ENCODE measurements at places on chromosomes 1 and 21.

DNA sequence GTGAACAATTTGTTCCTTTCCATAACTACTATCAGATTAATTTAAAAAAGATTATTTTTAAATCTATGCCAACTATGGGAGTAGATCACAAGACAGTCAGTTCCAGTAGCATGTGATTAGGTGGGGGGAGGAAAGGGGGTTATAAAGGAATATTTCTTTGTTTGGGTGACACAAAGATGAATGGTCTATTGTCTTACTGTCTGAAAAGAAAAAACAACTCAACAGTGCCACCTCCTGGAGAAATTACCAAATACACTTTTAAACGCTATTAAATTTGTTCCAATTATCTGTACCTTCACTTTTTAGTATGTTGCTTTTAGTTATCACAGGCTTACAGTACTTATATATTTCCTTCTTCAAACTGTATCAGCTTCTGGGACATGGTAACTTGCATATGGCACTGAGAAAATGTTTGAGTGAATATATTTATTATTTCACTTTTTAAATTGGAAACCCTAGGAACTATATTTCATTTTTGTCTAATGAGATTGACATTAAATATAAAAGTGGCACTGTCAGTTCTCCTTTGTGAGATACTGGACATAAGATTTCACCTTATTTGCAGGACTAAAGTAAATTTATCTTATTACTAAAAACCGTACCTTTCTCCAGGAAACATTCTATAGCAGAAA lies 1.7 kb upstream of the SORT1 start:
- no peak for DNase-seq

GRCh38 chr1:172401477-172401876 lies 19.0 kb upstream of the C1orf105 start:
- DNase-seq = no peak

- DNase-seq = no peak
Observed at GRCh38 chr1:67855961-67856360, 22.7 kb upstream of the GNG12 start.

GRCh38 chr1:172497230-172497629 lies 35.7 kb upstream of the SUCO start:
- no peak for DNase-seq

DNA sequence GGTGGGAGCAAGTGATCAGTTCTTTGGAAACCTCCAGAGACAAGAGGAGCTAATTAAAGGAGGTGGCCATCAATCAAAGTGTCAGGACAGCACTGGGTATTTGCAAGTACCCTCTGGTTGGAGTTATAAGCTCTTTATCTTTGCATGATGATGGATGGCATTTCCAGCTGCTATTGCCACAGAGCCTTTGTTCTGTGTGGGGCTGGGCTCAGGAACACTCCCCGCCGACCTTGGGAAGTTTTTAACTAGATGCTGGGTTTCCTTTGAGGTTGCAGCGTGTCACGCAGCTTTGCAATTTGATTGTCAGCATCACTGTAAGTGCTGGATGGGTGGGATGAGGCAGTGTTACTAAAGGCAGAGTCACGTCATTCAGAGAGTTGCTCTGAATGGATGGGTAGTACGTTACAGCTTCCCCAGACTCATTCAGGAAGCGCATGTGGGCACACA lies 68.9 kb downstream of the CNIH3 start:
- DNase-seq = no peak

GRCh38 chr21:30600787-30601186 lies at the start of gene KRTAP22-1:
TSS of gene KRTAP22-1 (plus strand) at chr21:30601087.
- DNase-seq = no peak

GRCh38 chr1:92478393-92478792 lies 8.3 kb downstream of the GFI1 start:
- no peak for DNase-seq

DNA sequence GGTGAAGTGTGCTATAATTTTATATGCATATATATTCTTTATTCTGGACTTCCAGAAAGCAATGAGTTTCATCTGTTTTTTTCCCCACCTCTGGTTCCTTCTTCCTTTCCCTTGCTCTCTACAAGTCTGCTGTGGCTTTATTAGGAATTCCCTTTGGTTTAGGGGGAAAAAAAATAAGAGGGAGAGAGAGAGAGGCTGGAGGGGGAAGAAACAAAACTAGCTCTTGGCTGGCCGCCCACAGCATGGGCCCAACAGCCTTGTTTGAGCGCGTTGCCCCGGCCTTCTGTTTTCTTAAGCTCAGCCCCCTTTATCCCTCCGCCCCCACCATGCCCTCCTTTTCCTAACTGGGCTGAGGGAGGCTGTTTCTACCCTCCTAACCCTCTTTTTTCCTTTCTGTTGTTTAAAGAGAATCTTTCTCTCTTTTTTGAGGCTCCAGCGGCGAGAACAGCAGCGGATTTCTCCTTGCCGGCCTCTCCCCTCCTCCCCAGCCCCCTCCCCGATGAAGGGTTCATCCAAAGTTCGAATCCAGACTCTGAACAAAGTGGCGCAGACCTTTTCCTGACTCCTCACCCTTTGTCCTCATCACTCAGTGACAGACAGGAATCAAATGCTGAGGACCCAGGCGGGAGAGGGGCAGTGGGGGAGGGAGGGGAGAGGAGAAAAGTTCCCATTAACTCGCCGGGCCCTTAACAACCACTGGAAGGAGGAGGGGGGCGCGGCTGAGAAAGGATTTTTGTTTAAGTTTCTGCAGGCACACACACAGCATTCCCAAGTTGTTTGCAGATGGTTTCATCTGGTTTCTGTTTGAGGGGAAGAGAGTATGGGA lies 29.7 kb downstream of the PBX1 start:
- DNase-seq = no peak

DNA sequence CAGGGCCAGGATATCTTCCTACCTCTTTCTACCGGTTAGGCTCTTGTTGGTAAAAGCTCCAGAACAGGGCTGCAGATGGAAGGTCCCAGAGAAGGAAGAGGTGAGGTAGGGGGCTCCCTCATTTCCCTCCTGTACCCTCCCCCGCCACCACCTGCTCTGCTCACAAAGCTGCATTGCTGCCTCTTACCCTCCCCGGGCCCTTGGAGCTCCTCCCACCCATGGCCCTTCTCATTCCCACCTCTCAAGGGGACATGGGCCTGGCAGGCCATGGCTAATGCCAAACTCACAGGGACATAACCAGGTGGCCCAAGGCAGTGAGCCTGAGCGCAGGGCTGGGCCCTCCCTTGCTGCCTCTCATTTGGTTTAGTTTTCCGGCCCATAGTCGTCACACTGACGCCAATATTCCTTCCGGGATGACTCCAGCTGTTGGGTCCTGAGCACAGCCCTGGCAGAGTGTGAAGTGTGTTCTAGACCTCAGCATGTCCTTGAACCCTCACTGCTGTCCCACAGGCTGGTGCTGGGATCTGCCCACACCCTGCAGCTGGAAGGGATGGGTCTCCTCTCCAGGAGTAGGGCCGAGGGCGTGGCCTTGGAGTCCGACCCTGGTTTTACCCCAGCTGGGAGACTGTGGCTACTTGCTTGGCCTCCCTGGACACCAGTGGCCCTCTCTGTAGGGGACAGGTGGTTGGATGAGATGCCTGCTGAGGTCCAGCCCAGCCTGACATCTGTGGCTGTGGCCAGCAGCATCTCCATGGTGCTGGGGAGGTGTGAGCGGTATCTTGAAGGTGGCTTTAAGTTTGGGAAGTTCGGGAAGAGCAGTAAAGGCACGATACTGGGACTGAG lies 104.6 kb downstream of the ARHGEF10L start:
- DNase-seq = no peak

GRCh38 chr1:118321840-118322239 lies 136.8 kb upstream of the SPAG17 start:
- no peak for DNase-seq

GRCh38 chr21:15283138-15283537 lies 218.3 kb upstream of the NRIP1 start:
- DNase-seq = no peak

GRCh38 chr1:29634746-29635335 lies 398.5 kb downstream of the PTPRU start:
- DNase-seq = no peak

- DNase-seq = no peak
Observed at GRCh38 chr1:73500154-73500553, 697.8 kb downstream of the LRRIQ3 start.

GRCh38 chr1:184152434-184152898 lies 100.9 kb downstream of the TSEN15 start:
- DNase-seq = no peak

DNA sequence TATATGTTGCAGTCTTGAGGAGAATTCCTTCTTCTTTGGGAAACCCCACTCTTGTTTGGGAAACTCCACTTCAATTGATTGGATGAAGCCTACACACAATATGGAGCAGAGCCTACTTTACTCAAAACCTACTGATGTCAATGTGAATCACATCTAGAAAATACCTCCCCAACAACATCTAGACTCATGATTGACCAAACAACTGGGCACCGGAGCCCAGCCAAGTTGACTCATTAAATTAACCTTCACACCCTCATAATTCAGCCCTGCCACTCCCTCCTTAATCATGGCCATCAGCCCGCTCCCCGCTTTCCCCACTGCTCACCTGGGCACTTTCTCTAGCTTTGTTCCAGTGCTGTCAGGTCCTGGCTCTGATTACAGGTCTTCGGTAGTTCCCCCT lies 208.1 kb upstream of the MAP1LC3C start:
- DNase-seq = no peak
